ENCODE measurements at places on chromosomes 12 and 14.

DNA sequence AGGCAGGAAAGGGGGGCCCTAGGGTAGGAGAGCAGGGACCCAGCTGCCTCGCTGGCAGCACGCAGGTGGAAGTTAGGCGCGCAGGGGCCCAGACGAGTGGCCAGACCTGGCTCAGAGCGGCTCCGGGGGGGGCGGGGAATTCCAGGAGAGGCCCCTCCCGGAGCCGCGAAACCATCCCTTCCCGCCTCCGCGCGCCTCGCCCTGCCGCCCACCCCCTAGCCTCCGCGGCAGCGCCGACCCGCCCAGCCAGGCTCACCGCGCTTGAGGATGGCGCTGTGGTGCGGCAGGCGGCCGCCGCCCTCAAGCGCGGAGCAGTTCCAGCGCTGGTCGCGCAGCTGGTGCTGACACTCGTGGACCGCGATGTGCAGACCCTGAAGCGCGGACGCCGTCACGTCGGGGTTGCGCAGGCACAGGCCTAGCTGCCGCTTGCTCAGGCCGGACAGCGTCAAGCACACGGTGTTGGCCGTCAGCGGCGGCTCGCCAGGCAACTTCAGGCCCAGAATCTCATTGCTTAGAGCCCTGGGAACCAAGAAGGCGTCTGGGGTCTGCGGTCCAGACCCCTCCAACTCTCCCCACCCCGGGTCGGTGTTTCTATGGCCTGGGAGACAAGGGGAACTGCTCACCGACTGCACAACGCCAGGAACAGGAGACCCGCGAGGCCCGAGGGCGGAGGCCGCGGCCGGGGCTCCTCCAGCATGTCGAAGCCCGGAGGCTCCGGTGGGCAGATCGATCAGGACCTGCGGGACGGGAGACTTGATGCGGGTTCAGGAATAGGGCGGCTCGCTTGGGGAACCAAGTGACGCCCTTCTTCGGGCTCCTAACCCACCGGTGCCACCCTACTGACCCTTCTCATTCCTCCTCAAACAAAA is 1.5 kb downstream of the WNT10B start:
- no peak for DNase-seq

DNA sequence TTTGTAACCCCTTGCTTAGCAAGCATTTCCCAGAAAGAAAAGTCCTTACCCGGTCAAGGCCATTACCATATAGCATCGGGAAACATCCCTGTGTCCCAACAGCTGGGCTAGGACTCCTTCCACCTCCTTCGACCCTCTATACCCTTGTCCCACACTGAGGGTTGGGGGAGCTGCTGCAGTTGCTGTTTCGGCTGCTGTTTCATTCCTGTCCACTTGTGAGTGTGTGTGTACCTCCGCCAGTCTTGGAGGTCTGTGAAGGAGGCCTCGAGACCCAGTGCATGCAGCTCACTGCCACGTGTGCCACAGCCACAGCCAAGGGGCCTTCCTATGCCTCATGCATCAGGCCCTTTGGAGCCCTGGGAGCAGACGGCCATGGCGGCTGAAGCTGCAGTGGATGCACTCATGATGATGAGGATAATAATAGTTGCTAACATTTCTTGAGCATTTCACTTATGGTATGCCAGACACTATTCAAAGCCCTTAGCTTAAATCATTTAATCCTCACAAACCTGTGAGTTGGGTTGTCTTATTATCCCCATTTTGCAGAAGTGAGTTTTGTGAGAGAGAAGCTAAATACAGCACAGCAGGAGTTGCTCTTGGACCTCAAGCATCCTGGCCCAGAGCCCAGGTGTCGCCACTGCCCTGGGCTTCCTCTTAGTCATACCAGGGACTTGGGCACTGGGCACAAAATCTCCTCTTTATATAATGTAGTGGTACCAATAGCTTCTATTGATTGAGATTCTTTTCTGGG is 156.5 kb downstream of the PRKCH start:
- peak; percentile 58 for DNase-seq

GRCh38 chr12:117333331-117333881 is 28.0 kb downstream of the NOS1 start:
- DNase-seq: peak; percentile 5

DNA sequence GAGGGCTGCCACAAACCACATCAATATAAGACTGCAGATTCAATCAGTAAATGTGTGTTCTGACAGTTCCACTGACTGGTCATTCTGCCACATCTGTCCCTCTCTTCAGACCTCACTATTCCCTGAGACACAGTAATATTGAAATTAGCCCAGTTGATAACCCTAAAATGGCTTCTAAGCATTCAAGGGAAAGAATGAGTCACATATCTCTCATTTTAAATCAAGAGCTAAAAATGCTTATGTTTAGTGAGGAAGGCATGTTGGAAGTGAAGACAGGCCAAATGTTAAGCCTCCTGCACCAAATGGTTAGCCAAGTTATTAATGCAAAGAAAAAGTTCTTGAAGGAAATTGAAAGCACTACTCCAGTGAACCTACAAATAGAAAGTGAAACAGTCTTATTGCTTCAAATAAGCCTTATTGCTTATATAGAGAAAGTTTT is 24.5 kb upstream of the KIF21A start:
- DNase-seq: no peak

DNA sequence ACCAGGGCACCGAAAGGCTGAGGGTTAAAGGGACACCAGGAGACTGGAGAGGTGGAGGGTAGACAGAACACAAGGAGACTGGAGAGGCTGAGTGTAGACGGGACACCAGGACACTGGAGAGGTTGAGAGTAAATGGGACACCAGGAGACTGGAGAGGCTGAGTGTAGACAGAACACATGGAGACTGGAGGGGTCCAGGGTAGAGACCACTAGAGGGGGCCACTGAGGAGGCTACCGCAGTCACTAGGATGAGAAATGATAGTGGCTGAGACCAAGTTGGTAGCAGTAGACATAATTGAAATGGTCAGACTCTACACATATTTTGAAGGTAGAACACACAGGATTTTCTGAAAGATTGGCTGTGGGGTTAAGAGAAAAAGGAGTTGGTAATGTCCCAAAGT is 68.2 kb downstream of the PAH start:
- DNase-seq: no peak

GRCh38 chr14:77099425-77100167 is 1.5 kb downstream of the CIPC start:
- DNase-seq: peak; percentile 11

DNA sequence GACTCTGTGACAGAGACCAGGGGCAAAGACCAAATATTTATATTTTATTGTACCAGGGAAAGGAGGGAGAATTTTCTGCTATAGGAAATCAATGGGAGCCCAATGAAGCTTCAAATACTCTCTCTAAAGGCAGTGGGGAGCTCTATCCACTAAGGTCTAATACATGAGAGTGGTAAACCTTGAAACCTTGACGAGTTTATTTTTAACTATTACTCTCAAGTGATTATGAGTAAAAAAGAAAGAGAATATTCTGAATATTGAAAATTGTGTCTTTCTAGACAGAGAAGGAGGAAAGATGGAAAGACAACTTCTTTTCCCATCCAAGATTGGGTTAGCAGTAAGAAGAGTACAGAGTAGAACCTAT is 1722.1 kb upstream of the SEL1L start:
- no peak for DNase-seq

- DNase-seq: peak; percentile 64
Measured at GRCh38 chr14:56474419-56475022, 105.1 kb upstream of the TMEM260 start.

GRCh38 chr12:89075880-89076540 is 276.3 kb downstream of the DUSP6 start:
- no peak for DNase-seq

DNA sequence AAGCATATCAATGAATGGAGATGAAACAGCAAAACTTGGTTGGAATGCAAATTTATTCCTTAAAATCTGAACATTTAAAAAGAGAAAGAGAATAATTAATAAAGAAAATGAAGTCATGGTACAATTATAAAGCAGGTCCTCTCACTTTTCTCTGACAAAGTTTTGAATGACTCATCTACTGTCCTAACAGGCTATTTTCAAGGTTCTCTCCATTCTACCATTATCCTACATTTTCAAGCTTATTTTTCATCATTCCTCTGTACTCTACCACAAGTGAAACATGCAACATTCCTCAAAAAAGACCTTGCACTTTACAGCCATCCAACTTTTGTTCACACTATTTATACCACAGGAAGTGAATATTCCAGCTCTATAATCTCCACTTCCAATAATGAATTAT is 36.9 kb upstream of the AP4S1 start:
- no peak for DNase-seq

DNA sequence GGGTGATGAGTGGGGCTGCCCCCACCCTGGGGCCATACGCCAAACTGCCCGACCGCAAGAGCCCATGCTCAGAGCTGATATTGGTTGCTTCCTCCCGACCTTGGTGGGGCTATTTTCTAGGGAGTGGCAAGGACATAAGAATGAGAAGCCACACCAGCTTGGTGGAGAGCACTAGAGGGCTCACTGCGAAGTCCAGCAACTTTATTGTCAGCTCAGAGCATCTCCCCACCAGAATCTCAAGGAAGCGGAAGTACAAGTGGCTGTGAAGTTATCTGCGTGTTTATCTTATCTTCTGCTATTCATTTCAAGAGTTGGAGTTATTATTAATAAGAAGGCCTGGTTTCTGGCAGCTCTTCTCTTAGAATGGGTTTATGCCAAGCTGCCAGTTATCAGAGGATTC is 4.9 kb upstream of the PLXNC1 start:
- DNase-seq: no peak

DNA sequence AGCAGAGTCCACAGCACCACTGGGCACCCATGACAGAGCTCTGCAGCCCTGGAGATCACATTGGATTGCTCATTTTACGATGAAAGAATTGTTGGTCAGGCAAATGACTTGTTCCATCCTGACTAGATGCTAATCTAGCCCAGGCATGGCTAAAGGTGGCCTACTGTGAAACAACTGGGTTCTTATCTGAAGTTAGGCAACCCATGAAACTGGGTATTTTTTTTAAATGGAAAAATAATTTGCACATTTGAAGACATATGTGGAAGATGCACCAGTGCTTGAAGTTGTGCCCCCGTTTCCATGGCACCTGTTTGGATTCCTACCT is 8.3 kb downstream of the PYGL start:
- no peak for DNase-seq

DNA sequence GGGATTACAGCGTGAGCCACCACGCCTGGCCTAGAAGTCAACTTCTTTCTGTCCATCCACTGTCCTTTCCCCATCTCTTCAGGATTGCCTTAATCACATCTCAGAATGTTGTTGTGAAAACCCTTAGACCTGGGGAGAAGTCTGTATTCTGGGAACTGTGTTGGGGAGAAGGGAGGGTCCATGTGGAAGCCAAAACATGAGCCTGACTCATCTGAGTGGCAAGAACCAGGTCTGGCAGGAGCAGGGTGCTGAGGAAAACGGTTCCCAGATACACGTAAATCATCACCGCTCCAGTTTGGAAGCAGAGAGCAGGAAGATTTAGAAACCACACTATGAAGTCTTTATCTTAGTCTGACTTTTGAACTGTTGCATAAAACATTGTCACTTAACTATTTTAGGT is 245.6 kb upstream of the RGS6 start:
- DNase-seq: no peak

DNA sequence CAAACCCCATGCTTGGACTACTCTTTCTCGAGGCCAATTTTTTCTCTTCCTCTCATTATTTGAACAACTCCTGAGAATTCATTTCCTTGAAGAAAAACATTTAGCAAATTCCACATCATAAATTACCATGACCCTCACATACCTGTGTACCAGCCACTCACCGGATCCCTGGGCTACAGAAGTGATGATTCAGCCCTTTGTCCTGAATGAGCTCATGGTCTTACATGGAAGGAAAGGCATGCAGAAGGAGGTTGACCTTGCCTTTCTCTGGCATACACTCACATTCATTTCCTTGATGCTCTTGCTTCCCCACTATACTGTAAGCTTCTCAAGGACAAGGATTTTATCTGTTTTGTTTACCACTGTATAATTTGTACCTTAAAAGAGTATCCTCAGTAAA is 191.5 kb downstream of the SLC5A8 start:
- no peak for DNase-seq

- DNase-seq: no peak
Measured at GRCh38 chr14:54778618-54779345, 123.8 kb downstream of the GCH1 start.

DNA sequence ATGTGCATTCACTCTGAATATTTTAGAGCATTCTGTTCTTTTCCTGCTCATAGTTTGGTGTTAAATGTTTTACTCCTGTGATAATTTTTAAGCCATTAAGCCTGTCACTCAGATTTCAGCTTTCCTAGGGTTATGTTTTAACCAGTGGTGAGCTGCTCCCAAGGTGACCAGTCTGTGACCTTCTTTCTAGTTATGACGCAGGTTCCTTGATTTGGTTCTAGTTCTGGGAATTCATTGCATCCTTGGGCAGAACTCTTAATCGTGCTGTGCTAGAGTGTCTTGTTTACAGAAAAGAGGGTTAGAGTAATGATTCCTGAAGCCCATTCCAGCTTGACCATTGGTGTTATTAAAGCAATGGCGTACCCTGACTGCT is 2.2 kb downstream of the GABARAPL1 start:
- DNase-seq: no peak

DNA sequence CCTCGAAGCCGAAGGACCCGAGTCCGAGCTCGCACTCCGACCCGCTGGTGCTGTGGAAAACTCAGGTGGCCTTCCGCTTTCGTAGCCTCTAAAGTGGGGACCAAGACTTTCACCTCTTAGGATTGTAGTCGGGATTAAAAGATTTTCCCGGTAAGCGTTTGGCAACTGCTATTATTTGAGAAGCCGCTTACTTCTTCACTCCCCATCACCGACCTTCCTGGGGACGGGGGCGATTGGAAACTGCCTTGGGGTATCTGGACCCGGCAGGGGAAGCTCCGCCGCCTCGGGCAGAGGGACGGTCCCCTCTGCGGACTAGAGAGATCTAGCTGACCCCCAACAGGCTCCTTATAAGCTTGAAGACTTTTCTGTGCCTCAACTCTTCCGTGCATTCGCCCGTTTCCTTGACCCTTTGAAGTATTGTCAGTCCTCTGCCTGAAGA is 659 bp downstream of the TRAFD1 start:
- DNase-seq: no peak

- no peak for DNase-seq
Measured at GRCh38 chr12:50928392-50928791, 24.0 kb upstream of the HIGD1C start.

DNA sequence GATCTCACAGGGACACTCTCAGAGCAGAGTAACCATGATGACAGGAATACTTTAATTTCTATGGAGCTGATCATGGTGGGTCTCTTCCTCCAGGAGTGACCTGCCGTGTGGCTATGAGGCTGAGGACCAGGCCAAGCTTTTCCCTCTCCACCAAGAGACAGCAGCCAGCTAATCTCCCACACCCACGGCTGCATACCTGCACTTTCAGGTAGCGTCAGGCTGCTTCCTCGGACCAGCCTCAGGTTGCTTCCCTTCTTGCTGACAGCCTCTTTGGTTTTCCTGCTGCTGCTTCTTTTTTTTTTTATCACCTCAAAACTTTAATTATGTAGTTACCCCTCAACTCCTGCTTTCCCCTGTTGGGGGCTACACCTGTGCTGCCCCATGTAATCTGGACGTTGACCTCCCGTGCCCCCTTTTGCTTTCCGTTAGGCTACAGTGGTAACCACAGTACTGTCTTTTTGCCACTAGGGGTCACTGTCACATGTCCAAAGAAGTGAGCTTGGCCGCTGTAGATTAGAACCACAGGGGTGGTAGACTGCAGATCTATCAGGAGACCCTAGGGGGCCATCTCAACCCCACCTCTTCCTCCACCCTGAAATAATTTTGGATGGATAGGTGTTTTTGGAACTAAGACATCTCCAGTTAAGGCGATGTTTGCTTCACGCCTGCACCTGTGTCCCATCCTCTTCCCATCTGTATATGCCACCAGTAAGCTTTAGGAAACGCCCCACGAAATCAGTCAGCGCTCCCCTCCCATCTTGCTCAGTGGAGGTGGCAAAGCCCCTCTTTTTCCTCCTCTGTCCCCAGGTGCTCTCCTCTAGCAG is 7.8 kb upstream of the PIP4K2C start:
- DNase-seq: peak; percentile 93
